Stimulated activated CD4-positive, alpha-beta T cell treated with anti-CD3 and anti-CD28 coated beads, Interleukin-15, amount 100 ng/mL, for 48 hours (primary cell): ENCODE measurements at places on chromosomes 16 and 17.
A peak's percentile ranks its signal among the peaks of the same experiment; 100 is the strongest.

GRCh38 chr16:57262841-57263540, 17.9 kb downstream of the ARL2BP start:
- DNase-seq = no peak

- no peak for DNase-seq
Observed at GRCh38 chr17:79600681-79601131, 10.1 kb downstream of the RBFOX3 start.

GRCh38 chr17:61328351-61328750, 71.3 kb upstream of the TBX2 start:
- DNase-seq = no peak

- no peak for DNase-seq
Observed at GRCh38 chr16:13148836-13149235, 247.4 kb downstream of the SHISA9 start.

GRCh38 chr16:61432421-61432820, 603.8 kb downstream of the CDH8 start:
- no peak for DNase-seq

- no peak for DNase-seq
Observed at GRCh38 chr17:50535407-50535806, 2.9 kb downstream of the EPN3 start.

DNA sequence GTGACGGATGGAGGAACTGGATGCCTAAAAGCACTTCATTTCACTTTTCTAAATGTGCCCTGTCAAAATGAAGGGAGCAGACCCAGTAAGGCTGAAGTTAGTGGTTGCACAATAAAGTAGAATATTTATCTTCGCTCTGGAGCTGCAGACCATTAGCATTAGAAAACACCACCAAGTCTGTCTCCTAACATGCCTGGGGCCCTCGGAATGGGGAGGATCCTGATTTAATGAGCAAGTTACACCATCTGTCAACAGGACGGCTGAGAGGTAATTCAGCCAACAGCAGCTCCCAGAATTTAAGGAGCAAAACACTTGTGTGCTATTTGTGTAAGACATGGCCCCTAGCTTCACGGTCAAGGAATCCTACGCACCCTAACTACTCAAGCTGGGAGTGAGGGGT, 22.3 kb downstream of the CA10 start:
- DNase-seq = no peak

DNA sequence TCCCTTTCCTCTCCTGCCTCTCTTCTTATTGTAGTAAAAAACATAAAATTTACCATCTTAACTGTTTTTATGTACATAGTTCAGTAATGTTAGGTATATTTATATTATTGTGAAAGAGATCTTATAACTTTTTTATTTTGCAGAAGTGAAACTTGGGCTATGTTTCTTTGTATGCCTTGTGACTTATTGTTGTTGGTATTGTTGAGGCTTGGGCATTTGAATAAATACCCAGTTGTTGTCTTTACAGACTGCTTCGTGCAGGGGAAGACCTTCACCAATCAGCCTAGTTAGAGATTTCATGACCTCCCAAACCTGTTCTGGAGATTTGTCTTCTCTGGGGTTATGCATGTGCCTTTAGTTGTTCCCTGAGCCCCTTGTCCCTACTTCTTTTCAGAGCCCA, 31.9 kb downstream of the REXO5 start:
- DNase-seq = no peak

GRCh38 chr17:61283043-61283442, 116.6 kb upstream of the TBX2 start:
- no peak for DNase-seq

DNA sequence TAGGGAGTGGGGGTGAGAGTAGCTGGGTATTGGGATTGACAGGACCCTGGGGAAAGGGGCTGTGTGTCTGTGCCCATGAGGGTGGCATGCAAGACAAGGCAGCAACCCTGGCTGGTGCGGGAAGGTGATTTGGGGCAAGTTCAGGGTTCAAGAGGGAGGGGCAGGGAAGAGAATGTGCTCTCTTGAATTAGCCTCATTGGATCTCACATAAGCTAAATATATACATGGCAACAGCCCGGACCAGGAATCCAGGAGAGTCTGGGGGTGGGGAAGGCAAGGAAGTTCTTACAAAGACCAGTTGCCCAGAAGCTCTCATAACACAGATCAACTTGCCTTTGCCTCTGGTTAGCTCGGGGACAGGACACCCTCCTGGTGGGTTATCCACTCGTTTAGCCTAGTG, 73.3 kb downstream of the IRX3 start:
- DNase-seq = no peak

DNA sequence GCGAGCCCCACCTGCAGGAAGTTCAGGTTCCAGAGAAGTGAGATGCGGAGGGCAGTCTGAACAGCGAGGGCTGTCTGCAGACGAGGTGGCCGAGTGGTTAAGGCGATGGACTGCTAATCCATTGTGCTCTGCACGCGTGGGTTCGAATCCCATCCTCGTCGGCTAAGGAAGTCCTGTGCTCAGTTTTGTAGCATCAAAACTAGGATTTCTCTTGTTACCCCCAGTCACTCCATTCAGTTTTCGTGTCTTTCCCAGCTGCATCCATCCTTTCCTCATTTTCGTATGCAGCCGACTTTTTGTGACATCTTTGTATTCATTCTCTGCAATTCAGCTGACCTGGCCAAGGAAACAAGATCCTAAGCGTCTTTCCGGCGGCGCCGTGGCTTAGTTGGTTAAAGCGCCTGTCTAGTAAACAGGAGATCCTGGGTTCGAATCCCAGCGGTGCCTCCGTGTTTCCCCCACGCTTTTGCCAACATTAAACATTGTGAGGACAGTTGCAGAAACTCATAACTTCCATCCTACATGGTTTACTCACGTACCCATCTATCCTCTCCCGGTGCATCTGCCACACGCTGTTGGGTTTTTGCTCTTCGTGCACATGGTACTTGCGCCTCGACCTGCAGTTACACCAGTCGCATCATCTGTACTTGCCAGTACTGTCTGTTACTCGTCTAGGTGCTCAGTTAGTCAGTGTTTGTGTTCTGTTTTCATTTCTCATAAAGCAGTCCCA, 3.0 kb downstream of the BORCS6 start:
- DNase-seq = peak; percentile 95

DNA sequence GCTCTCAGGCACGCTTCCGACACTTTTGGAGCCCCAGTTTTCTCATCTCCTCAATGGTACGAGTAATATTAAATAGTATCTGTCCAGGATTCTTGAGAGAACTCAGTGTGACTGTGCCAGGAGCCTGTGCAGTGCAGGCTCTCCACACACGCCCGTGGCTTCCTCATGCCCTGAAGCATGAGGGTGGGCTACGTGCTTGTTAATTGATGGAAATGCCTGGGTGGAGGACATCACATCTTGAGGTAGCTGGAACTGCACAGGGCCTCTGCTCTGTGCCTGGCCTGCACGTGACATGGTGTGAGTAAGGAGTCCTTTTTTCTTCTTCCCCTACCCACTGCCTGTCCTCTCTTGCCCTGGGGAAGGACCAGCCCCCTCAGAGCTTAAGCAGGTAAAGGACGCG, 43.1 kb upstream of the LHX1 start:
- no peak for DNase-seq

- DNase-seq = no peak
Observed at GRCh38 chr16:29896841-29897240, 2.5 kb downstream of the SEZ6L2 start.

DNA sequence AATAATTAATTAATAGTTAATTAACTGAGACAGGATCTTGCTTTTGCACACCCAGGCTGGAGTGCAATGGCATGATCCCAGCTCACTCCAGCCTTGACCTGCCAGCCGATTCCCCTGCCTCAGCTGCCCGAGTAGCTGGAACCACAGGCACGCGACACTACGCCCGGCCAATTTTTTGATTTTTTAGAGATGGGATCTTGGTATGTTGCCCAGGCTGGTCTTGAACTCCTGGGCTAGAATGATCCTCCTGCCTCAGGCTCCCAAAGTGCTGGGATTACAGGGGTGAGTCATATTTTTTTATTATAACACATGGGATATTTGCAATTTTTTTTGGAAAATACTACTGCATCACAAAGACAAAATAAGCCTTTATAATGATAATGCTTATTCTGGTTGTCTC, 30.4 kb upstream of the BCAR1 start:
- DNase-seq = no peak

DNA sequence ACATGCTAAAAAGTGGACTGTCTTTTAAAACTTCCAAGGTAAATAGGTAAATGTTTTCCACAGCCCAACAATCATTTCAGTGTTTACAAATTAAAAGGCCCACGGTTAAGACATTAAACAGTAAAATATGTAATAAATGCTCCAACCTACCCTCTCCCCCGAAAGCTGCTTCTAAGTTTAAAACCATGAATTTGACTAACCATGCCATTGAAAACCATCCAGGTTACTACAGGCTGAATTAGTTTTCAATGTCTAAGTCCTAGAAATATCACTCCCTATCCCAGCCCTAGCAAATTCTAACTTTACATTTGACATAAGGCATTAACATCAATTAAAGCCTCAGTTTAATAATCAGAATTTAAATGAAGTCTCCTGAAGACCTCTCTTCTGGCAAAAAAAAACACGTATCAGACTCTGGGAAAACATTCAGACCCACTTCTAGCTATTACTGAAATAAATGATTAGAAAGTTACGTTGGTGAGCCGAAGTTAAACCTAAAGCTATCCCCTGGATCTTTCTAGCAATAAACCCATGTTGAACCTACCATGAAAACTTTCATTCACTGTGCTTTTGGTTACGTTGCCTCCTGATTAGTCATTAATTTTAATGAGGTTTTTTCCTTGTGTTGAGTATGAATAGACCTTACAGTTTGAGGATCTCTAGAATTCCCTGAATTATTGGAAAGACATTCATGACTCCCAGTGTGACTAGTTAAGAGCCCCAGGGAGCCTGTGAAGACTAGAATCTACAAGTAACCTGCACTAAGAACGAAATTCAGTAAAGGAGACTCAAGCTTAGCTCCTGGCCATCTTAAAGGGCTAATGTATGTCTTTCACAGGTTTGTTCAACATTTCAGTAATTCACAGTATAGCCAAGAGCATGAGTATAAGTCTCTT, 1.7 kb upstream of the POLG2 start:
- no peak for DNase-seq
